ENCODE measurements at places on chromosomes 1 and 21.

- DNase-seq, result no peak
These were observed 572.4 kb downstream of the AMY1C start for GRCh38 chr1:104322131-104322530.

DNA sequence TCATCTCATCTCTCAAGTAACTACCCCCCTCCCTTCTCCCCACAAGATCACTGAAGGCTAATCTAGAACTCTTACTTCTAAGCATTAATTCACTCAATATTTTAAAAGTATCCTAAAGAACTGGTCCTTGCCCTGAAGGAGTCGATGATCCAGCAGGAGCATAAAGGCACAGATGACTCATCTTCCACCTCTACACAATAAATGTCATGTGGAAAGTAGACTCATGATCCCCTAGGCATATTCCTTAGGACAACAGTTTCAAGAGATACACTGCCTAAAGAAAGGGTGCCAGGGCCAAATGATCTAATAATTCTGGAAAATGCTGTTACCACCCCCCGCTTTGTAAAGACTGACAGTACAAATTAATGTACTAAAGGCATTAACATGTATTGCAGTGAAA lies 85.8 kb upstream of the DIRAS3 start:
- no peak for DNase-seq

DNA sequence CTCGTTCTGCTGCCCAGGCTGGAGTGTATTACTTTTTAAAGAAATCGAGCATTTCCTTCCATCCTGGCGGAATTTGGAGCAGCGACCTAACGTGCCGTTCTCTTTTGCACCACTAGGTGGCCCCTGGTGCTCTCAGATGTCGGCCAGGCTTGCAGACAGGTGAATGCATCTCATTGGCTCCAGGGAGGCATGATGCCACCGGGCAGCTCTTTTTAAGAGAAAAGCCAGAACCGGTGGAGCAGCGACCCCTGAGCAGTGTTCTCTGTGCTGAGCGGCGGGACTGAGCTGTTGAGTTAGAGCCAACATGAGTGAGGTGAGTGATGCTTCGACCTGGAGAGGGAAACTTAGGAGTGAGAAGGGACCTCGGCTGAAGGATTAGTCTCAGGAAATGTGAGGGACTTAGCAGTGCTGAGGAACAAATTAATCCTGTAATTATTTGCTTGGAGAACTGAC lies at the start of gene PCP4:
Gene PCP4, plus strand, starts transcription at position 241 of the 453 bp plus-strand sequence. Its CDS starts 64 bp downstream, at position 305.
- no peak for DNase-seq

GRCh38 chr21:14985306-14985705 lies 79.5 kb downstream of the NRIP1 start:
- DNase-seq, result no peak

- DNase-seq, result no peak
These were observed 62.1 kb upstream of the S1PR1 start for GRCh38 chr1:101174722-101175121.

DNA sequence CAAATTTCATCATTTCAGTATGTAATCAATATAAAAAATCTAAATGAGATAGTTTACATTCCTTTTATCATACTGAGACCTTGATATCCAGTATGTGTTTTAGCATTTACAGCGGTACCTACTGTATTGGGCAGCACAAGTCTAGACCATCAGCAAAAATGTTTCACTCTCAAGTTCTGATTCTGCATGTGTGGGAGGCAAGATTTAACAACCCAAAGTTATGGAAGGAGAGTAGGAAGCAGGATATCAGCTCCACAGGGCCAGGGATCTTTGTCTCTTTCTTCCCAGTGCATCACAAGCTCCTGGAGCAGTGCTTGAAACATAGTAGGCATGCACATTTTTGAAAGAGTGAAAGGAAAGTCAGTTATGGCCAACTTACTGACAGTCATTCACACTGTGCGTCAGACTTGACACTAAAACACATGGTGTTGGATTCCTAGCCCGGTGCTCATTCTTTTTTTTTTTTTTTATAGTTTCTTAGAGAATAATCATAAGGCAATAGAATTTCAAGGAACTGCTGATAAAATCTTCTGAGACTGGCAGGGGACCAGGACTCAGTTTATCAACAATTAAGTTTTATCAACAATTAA lies 6.1 kb downstream of the TENT5C start:
- peak; percentile 21 for DNase-seq

DNA sequence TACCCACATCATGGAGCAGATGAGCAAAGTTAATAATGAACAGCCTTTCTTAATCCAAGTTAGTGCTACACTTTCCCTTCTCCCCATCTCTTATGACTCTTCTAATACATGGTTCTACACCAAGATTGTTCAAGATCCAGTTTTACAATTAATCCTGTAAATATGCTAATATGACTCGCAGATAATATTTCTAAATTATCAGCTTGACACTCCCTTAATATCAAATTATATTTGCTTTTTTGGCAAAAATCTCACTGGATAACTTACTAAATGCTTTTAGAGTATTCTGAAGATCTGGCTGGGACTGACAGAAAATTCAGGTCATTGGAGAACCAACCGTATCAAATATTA lies 24.4 kb upstream of the CR1L start:
- DNase-seq, result no peak

- DNase-seq, result no peak
These were observed 726.2 kb downstream of the USP25 start for GRCh38 chr21:16455978-16456377.

DNA sequence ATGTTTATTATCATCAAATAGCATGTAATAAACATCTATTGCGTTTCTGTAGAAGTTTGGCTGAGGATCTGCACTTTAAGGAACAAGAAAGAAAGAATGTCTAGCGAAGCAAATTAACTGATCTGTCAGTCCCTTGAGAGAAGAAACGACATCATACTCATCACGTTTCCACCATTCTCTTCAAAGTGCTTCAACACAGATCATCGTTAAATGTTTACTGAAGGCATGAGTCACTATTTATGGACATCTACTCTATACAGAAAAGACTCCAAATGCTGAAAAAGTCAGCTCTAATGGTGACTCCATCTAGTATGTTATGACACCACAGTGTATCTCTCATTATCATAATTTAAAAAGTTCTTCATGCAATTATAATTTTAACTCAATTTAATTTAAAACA lies 369.1 kb downstream of the RGS7 start:
- no peak for DNase-seq

- DNase-seq, result no peak
These were observed 1.4 kb downstream of the ACADM start for GRCh38 chr1:75725861-75726361.

DNA sequence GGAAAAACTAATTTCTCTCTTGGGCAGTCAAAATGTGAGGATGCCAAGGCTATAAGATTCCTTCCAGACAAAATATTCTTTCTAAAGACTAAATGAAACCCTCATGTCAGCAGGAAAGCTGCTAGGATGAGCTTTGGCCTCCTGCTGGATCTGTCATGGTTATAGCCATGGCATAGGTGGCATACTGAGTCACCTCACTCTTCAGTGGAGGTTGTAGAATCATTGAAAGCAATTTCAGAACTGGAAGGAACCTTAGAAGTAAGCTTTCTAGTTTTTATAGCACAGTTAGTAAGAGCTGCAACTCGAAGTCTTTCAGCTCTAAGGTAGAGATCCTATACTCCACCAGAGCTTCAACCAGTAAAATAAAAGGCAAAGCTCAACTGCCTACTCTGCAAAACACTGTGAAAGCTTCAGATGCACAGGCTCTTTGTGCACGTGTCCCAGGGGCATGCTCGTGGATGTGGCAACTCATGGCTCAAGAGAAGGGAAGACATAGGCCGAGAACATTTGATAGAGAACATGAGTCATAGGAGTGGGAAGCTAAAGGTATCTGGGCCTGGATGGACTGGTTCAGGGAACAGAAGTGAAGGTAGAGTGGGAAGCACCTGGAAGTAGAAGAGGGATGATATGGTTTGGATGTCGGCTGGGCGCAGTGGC lies 5.8 kb downstream of the AVPR1B start:
- DNase-seq, result no peak

GRCh38 chr1:196651637-196652215 lies at the start of gene CFH:
Gene CFH, plus strand, starts transcription at chr1:196652043. Its CDS starts 75 bp downstream, at chr1:196652118.
- DNase-seq, result no peak

DNA sequence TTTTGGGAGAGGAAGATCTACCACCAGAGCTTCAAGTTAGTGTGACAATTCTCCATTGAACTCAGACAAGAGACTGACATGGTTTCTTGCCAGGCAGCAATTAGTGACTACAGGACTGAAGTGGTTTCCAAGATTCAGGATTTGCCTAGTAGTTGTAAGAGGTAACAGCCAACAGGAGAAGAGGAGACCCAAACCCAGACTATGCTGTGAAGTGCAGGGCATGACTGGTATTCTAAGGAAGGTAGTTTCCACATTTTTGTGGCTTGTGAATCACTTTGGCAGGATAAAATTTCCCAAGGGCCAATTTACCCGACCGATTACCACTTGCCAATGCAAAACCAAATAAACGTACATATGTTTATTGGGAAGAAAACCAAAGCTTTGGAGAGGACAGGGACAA lies 14.7 kb upstream of the RAP1A start:
- no peak for DNase-seq

- DNase-seq, result no peak
These were observed 13.3 kb upstream of the BRWD1 start for GRCh38 chr21:39326607-39327307.

- DNase-seq, result no peak
These were observed 199.6 kb downstream of the PDE4B start for GRCh38 chr1:65992165-65992821.

GRCh38 chr1:41745022-41745421 lies 173.7 kb downstream of the HIVEP3 start:
- DNase-seq, result no peak

GRCh38 chr1:167439301-167439988 lies 78.9 kb downstream of the CD247 start:
- no peak for DNase-seq

GRCh38 chr1:153616144-153616916 lies at the start of gene S100A14:
Gene S100A14, minus strand, starts transcription at chr1:153616325. Its CDS starts 467 bp downstream, at chr1:153615858.
- no peak for DNase-seq

- no peak for DNase-seq
These were observed 8.8 kb downstream of the TMCC2 start for GRCh38 chr1:205236526-205236925.

DNA sequence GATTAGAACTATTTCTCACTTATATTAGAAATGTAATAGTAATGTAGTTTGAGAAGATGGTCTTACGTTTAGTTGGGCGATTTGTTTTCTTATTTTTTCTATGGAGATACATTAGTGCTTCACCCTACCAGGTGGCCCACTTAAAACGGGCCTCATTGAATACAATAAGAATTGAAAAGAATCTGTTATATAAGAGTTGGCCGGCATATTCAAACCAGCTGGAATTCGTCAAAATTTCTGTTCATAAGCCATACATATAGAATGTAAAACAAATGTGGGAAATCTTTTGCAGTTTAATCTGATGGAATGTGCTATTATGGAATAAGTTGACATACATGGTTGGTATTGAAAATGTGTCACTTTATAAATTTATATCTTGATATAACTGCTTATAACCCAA lies 96.4 kb upstream of the C1orf105 start:
- no peak for DNase-seq

GRCh38 chr1:87833166-87833565 lies 504.5 kb downstream of the LMO4 start:
- no peak for DNase-seq

GRCh38 chr1:48570568-48570967 lies 98.6 kb upstream of the SPATA6 start:
- DNase-seq, result no peak

- peak; percentile 33 for DNase-seq
These were observed 37.6 kb downstream of the CRYAA start for GRCh38 chr21:43206231-43207042.

GRCh38 chr1:84997667-84998600 lies 1.0 kb upstream of the MCOLN2 start:
- DNase-seq, result no peak

DNA sequence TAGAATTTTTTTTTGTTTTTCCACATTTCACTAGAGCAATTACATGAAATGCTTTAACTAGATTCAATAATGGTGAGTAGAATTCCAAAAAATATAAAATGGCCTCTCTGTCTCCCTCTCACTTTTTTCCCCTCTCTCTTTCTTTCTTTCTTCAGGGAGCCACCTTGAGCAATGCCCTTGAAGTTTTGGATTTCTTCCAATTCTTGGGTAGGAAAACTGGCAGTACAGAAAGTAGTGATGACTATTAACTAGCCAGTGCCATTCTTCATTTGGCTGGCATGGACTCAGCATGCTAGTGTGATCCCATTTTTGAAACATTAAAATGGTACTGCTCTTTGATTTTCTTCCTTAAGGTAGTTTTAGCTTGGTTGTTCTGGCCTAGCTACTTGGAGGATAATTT lies 4.5 kb upstream of the FNBP1L start:
- DNase-seq, result no peak

- no peak for DNase-seq
These were observed 7.8 kb downstream of the PLA2G2A start for GRCh38 chr1:19971664-19972063.

- DNase-seq, result no peak
These were observed 210.3 kb downstream of the TOMM20 start for GRCh38 chr1:234918181-234918841.

DNA sequence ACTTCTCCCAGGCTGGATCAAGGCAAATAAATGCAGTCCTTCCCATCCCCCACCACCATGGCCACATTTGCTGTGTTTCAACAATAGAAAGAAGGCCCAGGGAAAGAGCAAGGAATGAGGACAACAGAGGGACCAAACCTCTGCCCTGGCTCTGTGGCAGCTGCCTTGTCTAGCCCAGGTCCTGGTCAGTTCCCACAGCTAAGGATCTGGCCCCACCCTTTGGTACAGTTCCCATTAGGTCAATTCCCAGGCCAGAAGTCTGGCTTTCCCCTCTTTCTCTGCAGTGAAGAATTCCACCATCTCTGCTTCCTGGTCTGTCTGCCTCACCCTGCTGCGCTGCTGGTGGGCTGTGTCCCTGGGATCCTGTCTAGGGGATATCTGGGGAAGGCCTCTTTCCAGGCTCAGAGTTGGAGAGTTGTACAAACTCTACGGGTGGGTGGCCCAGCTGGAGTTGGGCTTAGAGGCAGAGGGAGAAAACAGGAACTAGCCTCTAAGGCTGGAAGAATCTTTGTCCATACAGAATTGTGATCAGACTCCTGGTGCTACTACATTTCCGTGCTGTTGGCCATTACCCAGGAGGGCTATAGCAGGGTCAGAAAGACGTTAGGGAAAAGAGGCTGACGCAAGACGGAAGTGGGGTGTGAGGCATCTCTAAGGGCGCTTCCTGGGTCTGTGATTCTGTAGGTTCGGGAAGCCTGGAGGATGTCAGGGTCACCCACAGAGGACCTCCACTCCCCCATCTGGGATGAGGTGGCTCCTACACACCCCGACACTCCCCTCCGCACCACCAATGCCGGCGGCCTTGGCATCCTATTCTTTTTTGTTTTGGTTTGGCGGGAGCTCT lies 953 bp upstream of the NDUFS2 start:
- peak; percentile 89 for DNase-seq

DNA sequence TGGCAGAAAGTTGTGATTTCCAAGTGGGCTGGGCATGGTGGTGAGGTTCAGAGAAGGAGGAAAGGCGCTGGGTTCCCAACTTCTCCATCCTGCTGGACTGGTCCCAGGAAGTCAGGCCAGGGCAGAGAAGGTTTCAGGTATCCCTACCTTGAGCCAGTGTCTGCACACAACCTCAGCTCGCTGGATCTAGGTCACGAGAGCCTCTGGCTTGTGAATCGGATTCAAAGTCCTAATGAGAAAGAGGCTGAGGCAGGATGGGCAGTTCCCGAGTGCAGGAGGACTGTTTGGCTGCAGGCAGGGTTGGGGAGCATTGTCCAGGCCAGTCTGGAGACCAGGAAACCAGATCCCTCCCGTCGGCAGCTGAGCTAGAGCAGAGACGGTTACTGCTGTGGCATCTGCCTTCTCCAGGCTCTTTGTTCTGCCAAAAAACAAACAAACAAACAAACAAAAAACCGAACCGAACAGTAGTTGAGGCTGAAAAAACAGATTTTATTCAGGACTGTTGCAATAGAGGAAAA lies 19.5 kb upstream of the IGSF21 start:
- DNase-seq, result no peak

GRCh38 chr1:211013346-211014240 lies 120.4 kb downstream of the KCNH1 start:
- no peak for DNase-seq
